ENCODE measurements at places on chromosomes 7 and 10.
A peak's percentile ranks its signal among the peaks of the same experiment; 100 is the strongest.

GRCh38 chr7:101816595-101817470 is 593 bp upstream of the CUX1 start:
- no peak for DNase-seq

- no peak for DNase-seq
Measured at GRCh38 chr7:27162561-27163287, 2.6 kb downstream of the HOXA9 start.

DNA sequence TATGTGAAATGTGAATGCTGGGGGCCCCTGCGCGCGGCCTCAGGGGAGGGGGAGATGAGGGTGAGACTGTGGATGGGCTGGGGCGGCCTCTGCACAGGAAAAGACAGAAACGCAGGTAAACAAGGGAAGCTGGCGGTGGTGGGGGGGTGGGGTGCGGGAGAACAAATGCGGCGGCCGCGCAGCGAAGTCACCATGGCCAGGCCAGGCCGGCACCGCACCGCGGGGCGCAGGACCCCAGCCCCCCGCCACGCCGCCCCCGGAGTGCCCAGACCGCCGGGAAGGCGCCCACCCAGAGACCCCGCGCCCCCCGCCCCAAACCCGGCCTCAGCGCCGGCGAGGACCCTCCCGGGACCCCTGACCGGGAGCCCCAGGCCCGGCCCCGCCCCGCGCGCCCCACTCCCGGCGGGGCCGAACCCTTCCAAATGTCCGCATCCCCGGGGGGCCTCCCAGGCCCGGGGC is 14.5 kb upstream of the DNAAF5 start:
- DNase-seq, result no peak

DNA sequence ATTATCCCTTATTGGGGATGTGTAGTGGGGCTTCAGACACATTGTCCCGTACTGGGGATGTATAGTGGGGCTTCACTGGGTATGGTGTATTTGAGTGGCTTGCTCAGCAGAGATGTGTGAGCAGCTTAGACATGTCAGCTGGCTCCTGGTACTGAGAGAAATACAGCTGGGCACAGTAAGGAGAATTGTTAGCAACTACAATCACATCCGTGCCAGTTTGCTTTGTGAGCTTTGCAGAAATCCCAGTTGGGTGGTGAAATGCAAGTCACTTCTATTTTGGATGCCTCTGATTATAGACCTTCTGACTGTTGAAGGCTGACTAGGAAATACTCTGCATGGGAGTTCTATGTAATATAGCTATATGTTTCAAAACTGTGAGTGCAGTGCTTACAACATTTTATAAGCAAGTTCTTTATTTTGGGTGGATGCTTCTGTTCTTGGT is 10.8 kb downstream of the CCNY start:
- no peak for DNase-seq

DNA sequence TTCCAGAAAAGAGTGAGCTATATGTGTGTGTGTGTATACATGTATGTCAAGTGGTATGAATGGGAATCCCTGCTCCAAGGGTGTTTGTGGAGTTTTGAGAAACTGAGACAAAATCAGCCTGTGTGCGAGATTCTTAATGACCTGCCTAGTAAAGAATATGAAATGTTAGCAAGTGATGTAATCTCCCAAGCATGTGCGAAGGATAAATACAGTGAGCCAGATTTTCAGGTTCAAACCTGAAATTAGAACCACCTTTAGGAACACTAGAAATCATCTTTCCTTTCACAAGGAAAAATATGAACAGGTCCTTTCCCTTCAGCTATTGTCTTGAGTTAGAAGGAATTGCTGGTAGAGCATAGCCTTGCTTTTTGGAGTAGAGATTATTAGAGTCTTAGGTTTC is 457.6 kb downstream of the LRMDA start:
- DNase-seq, result no peak

DNA sequence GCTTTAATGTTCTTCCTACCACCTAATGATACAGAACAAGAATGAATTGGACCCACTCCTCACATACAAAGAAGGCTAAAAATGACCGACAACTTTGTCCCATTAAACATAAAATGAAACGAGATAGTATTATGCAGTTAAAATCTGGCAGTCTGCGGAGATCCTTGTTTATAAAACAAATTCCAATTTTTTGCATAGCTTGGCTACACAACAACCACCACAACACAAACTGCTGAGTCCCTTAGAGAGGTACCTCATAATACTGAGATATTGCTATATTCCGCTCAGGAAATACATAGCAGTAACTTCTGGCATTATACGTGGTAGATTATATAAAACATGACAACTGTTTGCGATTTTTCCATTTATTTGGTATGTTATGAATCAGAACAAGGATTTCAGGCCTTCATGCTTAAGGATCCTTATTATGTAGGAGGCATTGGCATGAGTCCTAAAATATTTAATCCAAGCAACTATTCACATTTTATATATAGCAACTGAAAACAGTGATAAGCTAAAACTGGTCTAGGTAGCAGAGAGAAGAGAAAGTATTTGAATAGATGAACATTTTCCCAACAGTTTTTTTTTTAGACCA is 96.0 kb downstream of the ANK3 start:
- no peak for DNase-seq

DNA sequence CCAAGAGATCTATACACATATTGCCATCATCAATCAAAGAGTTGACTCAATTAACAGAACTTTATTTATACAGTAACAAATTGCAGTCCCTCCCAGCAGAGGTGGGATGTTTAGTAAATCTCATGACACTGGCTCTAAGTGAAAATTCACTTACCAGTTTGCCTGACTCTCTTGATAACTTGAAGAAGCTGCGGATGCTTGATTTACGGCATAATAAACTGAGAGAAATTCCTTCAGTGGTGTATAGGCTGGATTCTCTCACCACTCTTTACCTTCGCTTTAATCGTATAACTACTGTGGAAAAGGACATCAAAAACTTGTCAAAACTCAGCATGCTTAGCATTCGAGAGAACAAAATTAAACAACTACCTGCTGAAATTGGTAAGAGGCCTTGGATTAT is 45.3 kb downstream of the SHOC2 start:
- no peak for DNase-seq

- DNase-seq, result no peak
Measured at GRCh38 chr7:19567011-19567410, 141.8 kb downstream of the POLR1F start.

DNA sequence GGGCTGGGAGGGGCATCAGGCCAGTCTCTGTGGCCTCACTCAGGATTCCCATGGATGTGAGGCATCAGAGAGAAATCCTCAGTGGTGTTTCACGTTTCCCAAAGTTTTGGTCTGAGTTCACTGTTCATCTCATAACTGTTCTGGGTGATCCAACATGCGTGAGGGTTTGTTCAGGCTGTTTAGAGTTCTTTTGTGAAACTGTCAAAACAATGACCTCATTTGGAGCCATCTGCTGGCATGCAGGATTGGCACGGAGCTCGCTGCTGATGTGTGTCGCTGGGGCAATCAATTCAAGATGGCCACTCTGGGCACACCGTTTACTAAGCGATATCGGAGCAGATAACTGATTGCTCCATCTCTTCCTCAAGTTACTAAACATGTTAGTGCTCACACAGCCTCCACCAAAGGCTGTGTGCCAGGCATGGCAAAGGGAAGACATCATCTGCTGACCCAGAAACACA is 365.6 kb downstream of the WDR11 start:
- DNase-seq, result peak; percentile 12

- DNase-seq, result no peak
Measured at GRCh38 chr10:110392121-110392520, 87.4 kb upstream of the SMNDC1 start.

DNA sequence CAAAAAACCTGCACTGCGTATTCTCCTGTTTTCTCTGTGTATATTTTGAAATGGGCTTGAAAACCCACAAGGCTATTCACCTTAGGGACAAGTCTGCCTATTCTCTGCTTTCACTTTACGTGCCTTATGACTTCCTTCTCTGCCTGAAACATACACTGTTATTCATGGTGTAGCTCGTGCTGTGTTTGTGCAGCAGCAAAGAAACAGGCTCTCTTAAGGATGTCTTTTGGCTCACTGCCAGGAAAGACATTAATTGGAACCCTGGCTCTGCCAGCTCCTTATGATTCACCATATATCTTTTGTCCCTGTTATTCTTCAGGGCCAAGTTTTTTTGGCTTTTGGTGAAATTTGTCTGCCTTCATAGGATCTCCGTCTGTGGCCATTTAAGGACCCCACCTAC is 92.4 kb downstream of the TMEM106B start:
- no peak for DNase-seq

GRCh38 chr10:101708870-101709269 is 13.9 kb upstream of the FBXW4 start:
- no peak for DNase-seq

GRCh38 chr10:80405626-80406025 is 2.7 kb upstream of the PRXL2A start:
- no peak for DNase-seq

- DNase-seq, result no peak
Measured at GRCh38 chr10:986137-986825, 2.0 kb upstream of the GTPBP4 start.

DNA sequence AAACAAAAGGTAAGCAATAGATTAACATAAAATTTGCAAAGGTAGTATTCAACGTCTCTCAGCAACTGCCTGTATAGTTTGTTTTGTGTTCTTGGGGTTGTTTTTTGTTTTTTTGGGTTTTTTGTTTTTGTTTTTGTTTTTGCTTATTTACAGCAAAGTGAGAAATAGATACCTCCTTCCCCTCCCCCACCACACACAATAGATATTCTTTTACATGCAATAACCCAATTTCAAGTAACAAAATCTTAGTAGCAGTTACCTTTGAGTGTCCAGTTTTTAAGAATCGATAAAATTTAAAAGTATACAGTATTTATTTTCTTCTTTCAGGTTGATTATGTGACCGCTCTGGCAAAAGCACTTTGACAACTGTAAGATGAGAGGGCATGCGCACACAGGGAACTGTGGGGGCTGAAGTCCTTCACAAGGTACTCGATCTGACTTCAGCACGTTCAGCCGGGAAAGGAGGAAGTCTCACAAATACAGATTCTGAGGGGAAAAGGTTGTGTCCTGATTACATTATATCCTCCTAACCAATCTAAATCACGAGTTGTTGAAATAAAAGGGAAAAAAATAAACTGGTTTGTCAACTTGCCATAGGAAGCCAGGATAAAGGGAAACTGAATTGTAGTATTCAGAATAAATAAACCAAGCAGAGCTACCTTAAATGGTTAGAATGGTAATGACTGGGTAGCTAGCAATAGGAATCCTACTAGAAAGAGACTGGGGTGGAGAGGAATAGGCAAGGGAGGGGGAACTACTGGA is 47.8 kb downstream of the CPEB3 start:
- DNase-seq, result peak; percentile 10

GRCh38 chr10:101770331-101771215 is 5.3 kb downstream of the FGF8 start:
- DNase-seq, result no peak

GRCh38 chr10:72026278-72027111 is 61.9 kb downstream of the SPOCK2 start:
- DNase-seq, result no peak

DNA sequence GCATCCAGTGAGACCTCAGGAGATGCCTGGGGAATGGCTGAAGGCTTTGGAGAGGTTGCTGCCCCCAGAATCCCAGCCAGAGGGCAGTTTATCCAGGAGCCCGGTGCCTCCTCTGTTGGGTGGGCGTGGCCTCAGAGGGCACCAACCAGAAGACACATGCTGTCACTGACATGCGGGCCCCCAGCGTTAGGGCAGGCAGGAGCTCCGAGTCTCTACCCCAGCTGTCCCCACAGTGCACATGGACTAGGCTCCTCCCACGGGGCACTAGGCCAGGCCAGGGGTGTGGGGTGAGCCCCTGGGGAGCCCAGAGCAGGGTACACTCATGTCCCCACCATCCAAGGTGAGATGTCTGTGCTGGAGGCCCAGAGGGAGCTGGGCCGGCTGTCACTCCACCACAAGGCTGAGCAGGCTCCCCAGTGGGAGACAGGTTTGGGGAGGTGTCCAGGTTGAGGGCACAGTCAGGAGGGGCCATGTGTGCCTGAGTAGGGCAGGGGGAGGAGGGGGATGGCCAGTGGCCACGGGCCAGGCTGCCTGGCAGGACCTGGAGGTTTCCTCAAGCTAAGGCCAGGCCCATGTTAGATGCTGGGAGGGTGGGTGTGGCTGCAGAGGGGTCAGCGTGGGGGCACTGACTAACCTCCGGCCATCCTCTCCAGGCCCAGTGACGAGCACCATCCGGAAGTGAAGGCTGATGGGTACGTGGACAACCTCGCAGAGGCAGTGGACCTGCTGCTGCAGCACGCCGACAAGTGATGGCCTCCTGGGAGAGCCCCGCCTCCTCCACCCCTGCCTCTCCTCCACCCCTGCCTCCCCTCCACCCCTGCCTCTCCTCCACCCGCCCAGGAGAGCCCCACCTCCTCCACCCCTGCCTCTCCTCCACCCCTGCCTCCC is 131.3 kb downstream of the FAM53B start:
- DNase-seq, result peak; percentile 11

- DNase-seq, result no peak
Measured at GRCh38 chr10:133088956-133089800, 1.5 kb downstream of the ADGRA1 start.

DNA sequence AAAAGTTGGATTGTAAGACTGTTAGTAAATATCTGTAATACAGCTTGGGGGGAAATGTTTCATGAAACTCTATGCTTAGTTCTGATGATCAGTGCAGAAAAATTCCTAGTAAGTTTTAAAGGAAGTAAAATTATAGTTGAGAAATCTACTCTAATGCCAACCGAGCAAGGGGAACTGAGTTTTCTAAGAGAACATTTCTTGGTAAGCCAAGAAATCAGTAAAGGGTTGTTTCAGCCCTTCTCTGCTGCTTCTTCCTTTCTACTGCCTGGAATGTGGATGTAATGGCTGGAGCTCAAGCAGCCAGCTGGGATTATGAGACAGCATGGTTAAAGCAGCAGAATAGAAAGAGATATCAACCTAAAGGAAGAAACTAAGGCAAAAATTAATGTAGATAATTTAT is 15.9 kb upstream of the AKR1B1 start:
- DNase-seq, result no peak

DNA sequence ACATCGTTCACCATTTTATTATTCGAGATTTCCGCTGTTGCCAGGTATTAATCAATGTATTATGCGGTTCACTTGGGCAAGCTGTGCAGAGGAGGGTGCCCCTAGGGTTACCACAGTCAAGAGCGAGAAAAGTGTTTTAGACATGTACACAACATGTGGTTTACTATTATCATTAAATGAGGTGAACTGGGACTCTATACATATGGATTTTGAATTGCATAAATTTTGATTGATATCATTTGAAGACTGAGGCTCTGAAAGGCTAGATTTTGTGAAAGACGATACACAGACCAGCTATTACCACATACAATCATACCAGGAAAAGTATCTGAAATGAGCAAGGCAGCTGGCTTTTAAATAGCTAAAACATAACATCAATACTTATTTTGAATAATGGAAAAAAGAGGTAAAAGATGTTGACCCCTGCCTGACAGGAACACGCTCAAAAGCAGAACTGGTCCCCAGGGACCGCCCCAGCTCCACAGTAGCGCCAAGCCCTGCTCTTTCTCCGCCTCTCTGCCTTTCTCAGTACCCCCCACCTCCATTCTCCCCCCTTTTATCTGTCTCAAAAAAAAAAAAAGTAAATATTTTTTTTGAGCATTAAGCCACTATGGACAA is 413.4 kb upstream of the MKI67 start:
- DNase-seq, result no peak

DNA sequence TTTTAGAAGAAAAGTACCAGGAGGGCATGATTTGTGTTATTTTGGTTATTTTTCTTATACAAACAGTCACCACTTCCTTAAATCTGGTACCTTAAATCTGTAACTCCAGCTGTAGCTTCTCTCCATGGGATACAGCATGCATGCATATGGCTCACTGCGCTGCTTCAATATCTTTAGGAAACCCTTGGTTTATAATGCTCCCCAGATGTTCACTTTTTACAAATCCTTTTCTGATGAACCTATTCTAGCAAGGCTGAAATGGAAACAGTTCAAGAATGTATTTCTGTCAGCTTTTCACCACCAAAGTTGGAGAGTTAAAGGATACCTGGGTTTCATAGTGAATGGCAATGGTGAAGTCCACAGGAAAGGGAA is 50.9 kb downstream of the LAMB4 start:
- no peak for DNase-seq

Data from NCI-H1694 (cell line).